Caco-2 (cell line): ENCODE measurements at places on chromosomes 5 and 9. TPM values are rescaled to one million over a fixed set of nuclear protein-coding genes. Genes with fewer than 3 reads are reported as not detected.

- DNase-seq: no peak
Measured at GRCh38 chr5:41903382-41903891, 707 bp upstream of the RIMOC1 start.

The MZB1 gene
- total RNA-seq: not detected in 2 replicates

- no peak for DNase-seq
Measured at GRCh38 chr5:77876862-77877502, 100.8 kb upstream of the TBCA start.

DNA sequence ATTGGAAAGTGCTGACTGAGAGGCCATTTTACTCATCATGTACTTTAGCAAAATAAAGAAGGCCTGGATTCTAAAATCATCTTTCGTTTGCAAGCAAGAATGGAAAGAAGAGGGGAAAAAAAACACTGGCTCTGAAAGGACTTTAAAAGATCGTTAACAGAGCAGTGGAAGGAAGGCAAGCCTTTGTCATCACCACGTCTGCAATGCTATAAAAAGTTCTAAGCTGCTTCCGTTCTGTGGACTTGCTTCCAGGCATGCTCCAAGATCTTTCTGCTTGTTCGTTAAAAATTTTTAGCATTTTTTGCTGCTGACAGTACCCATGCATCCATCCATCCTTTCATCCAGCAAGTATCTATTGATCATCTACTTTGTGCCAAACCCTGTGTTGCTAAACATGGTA lies 226.5 kb downstream of the GABBR2 start:
- no peak for DNase-seq

DNA sequence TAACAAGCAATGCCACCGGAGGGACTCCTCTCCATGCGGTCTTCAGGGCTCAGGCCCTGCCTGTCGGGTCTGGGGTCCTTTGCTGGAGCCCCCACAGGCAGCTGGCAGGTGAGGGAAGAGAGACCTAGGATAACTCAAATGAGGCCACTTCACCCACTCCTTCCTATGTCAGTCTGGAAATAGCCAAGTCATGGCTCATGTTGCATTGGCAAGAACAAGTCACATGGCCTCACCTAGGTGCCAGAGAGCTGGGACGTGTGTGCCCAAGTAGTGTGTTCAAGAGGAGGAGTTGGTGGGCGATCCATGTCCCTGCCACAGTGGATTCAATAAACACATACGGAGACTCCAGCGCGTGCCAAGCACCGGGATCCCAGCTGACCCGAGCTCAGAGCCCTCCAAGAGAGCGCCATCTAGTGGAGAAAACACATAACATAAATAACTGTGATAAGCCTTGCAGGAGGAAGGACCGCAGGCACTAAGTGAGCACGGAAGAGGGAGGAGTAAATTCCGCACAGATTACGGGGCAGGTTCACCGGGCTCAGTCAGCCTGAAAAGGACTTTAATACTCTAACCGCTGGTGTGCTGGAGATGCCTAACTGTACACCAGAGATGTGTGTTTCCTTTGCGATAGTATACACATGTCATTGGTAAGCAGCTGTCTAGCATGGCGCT lies 580.8 kb downstream of the CCDC171 start:
- DNase-seq: no peak

The NPDC1 gene
- total RNA-seq: 44.1 and 49.2 TPM in 2 replicates

DNA sequence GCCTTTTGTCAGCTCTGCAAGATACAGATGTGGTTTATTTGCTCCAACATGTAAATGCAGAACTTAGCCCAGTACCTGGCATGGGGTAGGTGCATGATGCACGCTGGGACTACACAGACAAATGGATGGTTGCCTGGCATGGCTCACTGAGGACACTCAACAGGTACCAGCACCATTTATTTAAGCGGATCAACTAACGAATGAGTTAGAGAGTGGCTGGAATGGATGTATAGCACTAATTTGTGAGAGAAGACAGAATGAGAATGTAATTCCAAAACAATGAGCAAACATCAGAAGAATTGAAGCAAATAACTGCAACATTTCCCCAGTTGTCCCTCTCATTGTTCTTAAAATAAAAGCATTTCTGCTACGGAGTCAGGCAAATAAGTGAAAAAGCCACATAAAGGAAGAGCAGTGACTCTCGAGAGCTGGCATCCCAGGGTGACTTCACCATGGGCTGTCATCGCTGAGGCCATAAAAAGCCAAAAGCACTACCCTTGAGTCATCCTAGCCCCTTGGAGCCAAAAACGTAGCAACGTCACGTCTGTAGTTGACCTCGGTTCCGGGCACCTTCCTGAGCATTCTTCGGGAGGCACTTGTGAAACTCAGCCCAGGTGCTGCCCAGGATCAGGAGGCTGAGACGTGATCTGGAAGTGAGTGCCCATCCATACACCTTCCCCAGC lies 290.3 kb downstream of the NSG2 start:
- no peak for DNase-seq

The PLPPR1 gene
- total RNA-seq: not detected in 2 replicates

The SLC27A6 gene
- not detected in 2 replicates for total RNA-seq

- no peak for DNase-seq
Measured at GRCh38 chr9:118269623-118270022, 565.4 kb downstream of the TLR4 start.

DNA sequence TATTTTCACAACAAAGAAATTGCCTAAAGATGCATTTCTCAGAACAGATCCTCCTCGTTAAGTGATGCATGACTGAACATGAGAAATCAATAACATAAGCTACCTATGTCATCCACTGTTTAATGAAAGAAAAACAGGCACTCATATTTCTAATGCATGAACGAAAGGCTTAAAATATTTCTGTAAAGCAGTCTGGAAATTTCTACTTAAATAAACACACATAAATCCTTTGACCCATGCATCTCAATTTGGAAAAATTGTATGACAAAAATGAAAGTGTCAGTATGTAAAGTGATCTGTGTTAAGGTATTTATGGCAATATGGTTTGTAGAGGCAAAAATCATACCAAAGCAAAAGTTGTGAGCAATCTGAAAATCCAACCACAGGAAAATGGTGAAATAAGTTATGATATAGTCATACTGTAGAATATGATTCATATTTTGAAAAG lies 399.2 kb upstream of the GRAMD2B start:
- no peak for DNase-seq

- DNase-seq: no peak
Measured at GRCh38 chr5:171981847-171982246, 24.6 kb downstream of the FBXW11 start.

The GABBR2 gene
- 0.23 and 0.44 TPM in 2 replicates for total RNA-seq

The THG1L gene
- total RNA-seq: 19.8 and 22.9 TPM in 2 replicates

The SLC45A2 gene
- total RNA-seq: 0.91 and 1.1 TPM in 2 replicates

The DBH gene
- not detected in 2 replicates for total RNA-seq

- no peak for DNase-seq
Measured at GRCh38 chr5:59107692-59108091, 524.8 kb downstream of the RAB3C start.

GRCh38 chr5:88833371-88834130 lies 49.4 kb downstream of the MEF2C start:
- DNase-seq: no peak

DNA sequence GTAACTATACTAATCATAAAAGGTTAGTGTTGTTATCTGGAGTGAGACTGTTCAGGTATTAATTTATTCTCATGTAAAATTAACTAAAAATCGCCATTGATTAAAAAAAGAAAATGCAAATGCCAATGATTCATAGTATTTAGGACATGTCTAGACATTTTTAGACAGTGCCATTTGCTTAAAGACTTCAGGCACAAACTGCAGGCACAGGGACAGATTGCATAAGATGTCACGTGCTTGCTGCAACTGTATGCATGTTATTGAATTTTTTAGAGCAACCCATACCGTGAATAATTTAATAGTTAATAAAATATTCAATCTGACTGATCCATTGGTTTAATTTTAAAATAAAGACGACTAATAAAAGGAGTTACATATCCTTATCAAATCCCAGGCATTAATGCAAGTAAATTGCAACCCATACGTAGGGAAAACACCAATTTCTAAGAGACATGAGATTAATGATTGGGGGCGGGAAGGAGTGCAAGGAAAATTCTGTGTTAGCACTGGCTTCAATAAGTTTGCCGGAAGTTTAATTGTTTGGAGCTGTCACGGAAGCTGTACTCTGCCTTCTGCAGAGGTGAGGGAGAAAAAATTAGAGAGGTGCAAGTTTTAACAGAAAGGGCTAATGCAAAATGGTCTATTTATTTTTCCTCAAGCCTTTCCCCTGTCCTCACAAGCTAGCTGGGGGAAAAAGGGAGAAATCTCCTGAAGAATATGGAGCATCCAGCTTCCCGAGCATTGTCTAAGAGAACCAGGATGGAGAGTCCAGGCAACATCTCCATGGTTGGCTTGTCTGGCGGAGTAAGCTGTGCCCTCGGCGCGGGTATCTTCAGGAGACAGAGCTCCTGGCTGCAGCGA lies 2.9 kb downstream of the EDIL3 start:
- no peak for DNase-seq
